ENCODE measurements at places on chromosomes 7 and 10.
A peak's percentile ranks its signal among the peaks of the same experiment; 100 is the strongest.

DNA sequence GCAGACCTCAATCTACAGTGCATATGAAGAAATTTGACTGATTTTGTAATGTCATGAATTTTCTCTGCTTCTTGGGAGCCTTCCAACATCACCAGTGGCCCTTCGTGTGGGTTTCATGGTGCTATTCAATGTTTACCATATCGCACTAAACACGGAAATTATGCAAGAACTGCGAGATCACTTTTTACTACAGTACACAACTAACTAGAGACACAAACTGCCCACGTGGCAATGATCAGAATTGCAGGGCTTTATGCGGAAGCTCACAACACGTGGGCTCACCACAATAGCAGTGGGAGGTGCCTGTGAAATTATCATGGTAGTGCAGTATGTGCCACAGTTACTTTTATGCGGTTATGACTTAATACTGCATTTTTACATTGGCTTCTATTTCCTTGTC is 449.7 kb upstream of the KLF6 start:
- no peak for DNase-seq

- no peak for DNase-seq
These were observed 9.0 kb downstream of the MTURN start for GRCh38 chr7:30143748-30144251.

GRCh38 chr10:94014304-94014703 is 20.6 kb downstream of the PLCE1 start:
- DNase-seq: no peak

DNA sequence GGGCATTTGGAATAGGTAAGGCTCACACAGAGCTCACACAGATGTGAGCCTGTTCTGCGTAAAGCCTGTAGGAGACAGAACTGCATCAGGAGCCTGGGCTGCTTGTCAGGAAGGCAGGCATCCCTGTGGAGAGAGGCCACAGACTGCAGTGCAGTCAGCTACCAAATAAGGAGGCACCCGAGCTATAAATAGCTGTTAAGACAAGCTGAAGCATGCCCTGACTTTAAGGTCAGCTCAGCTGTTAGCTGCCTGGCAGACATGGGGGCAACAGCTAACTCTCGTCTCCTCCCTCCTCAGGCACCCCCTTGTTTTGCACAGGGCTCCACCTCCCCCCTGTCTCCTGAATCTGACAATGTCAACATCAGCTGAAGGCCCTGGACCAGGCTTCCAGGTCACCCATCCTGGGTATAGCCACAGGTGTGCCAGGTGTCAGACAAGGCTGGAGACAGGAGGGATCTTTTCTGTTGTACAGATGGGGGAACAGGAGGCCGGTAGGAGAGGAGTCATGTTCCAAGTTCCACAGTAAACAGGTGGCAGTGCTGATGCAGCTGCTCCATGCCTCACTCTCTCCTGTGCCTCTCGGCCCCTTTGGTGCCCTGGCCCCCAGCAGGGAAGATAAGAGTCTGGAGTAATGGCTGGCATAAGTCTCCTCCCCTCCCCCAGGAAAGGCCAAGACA is 27.6 kb upstream of the MKRN1 start:
- DNase-seq: peak; percentile 23

GRCh38 chr7:92708111-92709042 is 118.2 kb upstream of the FAM133B start:
- no peak for DNase-seq

DNA sequence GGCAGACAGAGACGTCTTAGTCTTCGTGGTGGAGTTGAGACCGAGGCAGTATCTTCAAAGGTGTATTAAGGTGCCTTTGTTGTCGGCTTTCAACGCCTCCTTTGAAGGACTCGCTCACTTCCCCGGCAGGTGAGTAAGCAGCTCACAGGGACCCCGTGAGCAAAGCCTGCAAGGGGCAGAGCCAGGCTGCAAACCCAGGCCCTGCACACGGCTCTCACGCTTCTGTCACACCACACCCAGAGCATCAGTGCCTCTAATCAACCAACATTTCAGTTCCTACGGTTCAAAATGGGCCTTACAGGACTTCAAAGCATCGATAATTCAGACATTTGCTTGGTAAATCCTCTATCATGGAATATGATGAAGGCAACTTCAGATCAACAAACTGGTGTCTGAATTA is 64.8 kb upstream of the INSIG1 start:
- peak; percentile 39 for DNase-seq

GRCh38 chr10:75406462-75407223 is 5.1 kb upstream of the ZNF503 start:
- DNase-seq: no peak

DNA sequence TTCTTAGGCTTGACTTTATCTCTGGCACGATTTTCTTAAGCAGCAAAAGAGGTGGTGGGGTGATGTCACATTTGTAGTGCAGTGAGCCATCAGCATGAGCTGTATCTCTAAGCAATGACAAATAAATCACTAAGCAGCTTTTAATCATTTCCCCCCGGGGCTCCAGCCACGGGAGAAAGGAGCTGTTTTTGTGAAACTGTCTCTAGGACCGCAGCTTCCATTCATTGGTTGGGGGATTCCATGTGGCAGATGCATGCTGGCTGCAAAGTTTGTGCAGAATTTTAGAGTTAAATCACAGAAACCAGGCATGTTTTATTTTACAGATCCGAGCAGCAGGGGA is 464 bp downstream of the KIAA1217 start:
- DNase-seq: peak; percentile 30

DNA sequence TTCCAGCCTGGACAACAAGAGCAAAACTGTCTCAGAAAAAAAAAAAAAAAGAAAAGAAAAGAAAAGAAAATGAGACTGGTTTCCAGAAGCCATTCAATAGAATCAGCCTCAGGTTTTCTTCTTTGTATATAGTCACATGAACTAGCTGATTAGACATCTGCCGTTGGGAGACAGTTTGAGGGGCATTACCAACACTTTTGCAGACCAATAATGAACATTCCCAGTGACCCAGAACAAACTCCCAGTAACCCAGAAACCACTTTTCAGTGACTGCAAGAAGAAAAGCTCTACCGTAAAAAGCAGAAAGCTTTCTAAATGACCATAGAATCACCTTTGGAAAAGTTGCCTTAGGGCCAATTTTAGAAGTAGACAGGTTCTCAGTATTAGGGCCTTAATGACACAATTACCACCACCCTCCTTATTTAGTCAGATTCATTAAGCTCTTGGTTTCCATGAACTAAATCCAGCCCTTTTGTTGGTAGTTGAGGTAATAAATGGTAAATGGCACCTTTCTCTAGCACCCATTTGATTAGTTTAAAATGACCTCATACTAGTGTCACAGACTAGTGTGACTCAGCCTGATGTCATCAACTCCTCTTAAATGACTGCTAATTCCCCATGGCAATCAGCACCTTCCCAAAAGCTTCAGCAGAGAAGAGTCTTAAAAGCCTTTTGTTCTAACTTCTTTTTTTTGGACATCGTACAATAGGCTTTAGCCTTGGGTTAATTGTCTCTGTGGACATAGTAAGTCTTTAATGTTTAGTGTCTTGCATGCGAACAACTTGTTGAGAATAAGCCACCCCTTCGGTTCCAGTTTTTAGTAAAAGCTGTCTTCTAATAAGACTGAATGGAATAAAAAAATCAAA is 33.6 kb upstream of the XRCC2 start:
- DNase-seq: no peak

GRCh38 chr7:66549466-66549865 is 79.2 kb upstream of the KCTD7 start:
- DNase-seq: no peak

DNA sequence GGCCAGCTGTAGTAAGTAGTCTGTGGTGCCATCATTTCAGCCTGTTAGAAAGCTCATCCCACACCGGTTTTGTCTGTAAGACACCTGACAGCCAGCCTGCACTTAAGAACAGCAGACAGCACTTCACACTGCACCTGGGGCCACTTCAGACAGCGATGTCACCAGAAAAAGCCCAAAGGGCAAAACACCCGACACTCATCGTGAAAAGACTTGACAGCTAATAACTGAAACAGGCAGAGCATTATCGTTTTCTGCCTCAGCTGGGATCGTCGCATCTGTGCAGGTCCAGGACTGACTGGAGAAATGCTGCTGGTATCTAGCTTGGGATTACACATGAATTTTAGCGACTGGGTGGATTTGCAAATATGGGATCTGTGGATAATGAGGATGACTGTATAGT is 16.8 kb upstream of the LAT2 start:
- DNase-seq: no peak

DNA sequence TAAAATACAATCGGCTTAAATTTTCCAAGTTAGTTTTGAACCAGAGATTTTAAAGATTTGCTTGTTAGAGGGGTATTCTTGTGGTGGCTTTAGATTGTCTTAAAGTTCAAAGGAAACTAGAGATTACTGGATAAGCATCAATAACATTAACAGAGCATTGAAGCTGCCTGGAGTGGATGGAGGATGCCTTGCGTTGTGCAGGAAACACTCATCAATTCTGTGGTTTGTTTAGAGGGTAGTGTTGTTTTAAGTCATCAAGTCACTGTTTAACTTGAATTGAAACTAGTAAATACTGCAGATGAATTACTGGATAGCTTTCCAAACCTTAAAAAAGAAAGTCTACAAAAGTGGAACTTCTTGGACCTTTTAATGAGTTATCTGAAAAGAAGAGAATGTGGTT is 218.6 kb downstream of the CELF2 start:
- DNase-seq: no peak

GRCh38 chr7:46752881-46753366 is 829.0 kb downstream of the TNS3 start:
- DNase-seq: no peak

DNA sequence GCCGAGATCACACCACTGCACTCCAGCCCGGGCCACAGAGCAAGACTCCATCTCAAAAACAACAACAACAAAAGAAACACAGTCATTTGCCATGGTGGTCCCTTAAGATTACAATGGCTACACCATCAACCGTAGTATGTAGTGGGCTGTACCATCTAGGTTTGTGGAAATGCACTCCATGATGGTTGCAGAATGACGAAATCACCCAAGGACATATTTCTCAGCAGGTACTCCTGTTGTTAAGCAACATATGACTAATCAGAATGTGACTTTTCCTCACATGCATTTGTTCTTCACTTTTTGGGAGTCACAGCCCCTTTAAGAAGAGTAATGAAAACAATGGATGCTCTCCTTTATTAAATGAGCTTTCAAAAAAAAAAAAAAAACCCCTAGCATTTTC is 11.0 kb downstream of the SVIL start:
- no peak for DNase-seq

- DNase-seq: no peak
These were observed 35.5 kb downstream of the LYZL1 start for GRCh38 chr10:29324220-29324841.

DNA sequence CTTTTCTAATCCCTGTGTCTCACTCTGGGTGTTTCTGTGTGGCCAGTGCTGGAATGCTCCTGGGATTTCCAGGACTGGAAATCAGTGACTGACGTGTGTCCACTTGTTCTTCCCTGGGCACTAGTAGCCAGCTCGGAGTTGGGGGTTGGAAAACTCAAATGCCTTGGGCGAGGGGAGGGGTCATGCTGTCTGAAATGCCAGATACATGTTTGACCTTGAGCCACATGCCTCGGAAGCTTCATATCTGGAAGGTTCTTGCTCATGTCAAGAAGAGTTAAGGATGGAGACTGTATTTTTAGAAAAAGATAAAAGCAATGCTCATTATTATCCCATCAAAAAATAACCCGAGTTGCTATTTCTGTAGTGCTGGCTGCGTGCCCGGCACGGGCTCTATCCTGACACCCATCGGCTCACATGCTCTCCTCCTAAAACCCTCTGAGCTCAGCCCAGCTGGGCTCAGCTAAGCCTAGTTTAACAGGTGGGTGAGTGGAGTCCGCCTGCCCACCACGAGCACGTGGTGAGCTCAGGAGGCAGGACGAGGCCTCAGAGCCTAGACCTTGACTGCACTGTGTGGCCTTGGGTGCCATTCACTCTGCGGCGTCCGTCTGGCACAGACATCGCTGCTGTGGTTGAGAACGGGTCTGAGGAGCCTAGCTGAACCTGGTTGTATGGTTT is 6.4 kb downstream of the DPYSL4 start:
- DNase-seq: peak; percentile 14

DNA sequence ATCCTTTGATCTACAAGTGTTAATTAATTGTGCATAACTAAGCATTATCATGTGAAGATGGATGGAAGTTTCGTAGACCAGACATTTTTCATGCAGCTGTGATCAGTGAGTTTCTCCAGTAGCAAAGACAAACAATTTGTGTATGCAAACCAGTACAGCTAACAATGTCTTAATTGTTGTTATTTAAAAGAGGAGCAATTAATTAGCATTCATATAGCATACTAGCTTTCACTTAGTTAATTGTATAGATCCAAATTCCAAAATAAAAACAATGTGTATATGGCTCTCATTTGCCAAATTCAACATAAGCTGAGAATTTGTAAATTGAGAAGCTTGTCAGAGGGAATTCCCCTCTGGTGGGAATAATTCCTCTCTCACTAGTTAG is 22.6 kb upstream of the PRKCQ start:
- no peak for DNase-seq

- peak; percentile 75 for DNase-seq
These were observed 32.0 kb upstream of the HABP2 start for GRCh38 chr10:113520690-113521474.

DNA sequence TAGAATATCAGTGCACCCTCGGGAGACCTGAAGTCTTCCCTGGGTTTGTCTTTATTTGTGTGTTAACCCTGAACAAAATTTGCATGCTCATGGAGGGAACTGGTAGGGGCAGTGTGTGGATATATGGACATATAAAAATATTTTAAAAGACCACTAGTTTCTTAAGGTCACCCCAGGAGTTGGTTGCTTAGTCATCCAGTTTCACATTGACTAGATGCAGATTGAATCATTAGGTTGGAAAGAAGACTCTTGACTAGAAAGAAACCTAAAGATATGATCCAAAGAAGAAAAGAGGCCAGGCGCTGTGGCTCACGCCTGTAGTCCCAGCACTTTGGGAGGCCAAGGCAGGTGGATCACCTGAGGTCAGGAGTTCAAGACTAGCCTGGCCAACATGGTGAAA is 137.1 kb downstream of the KAT6B start:
- no peak for DNase-seq

GRCh38 chr7:106047818-106048705 is 64.0 kb downstream of the SYPL1 start:
- DNase-seq: no peak

GRCh38 chr7:116380025-116380424 is 119.5 kb upstream of the CAV2 start:
- no peak for DNase-seq

DNA sequence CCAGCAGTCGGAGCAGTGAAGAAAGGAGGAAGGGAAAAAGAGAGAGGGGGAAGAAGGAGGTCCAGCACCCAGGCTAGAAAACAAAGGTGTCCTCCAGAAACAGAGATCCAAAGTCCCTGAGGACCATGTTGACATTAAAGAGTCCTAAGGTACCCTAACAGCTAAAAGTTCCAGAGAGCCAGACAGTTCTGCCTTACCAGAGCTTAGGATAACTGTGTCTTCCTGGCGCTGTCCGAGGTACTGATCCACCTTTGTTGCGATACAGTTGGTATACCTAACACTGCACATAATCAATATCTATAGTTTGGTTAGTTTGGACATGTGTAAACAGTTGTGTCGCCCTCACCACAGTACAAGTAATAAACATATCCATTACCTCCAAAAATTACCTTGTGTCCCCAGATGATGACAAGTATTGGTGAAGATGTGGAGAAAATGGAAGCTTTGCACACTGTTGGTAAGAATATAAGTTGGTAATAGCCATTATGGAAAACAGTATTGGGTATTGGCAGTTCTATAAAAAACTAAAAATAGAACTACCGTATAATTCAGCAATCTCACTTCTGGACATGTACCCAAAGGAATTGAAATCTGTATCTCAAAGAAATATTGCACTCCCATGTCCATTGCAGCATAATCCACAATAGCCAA is 59.8 kb downstream of the GRID1 start:
- no peak for DNase-seq
